ENCODE measurements at places on chromosomes 1 and 21.

DNA sequence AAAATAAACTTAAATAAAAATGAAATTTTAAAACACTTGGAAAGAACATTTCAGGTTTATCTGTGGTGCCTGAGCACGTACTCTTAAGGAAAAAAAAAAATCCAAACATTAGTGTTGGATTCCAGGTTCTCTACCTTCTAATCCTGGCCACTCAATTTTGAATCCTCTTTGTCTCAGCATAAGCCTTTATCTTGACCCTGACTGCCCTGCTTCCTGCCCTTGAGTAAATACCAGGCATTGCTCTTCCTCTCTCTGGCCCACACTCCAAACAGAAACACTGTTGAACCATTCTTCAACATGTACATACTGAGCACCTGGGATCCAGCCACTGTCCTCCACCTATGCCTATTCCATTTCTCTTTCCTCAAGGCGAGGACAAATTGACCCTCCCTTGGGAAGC lies 11.4 kb upstream of the VANGL1 start:
- H3K27ac ChIP-seq, result no peak overlapping the region
- H3K27me3 ChIP-seq, result no peaks in the 10 kb centered on the region
- no peak for DNase-seq
- no peaks in the 10 kb centered on the region for H3K4me1 ChIP-seq
- H3K36me3 ChIP-seq, result no peaks in the 10 kb centered on the region
- H3K4me3 ChIP-seq, result no peak overlapping the region

DNA sequence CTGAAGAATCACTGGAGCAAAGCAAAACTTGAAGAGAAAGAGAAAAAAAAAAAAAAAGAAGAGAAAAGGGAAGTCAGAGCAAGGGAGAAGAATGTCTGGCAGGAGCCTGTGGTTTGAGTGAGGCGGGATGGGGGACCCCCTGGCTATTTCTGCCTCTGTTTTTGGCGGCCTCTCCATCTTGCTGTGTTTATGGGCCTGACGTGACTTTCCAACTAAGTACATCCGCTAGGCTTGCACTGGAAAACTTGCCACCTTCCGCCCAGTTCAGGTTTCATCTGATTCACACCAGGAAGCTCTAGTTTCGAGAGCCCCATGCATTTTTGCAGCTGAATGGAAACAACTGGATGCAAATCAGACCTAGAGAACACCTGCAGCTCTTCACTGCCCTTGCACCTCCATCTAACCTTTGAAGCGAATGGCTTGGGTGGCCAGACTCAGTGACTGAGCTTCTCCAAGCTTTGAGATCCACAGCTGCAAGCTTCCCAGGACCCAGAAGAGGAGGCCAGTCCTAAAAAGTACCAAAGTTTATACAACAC lies 28.0 kb downstream of the TBX15 start:
- no peak for DNase-seq
- H3K27ac ChIP-seq, result no peak overlapping the region
- H3K4me3 ChIP-seq, result no peak overlapping the region
- no peaks in the 10 kb centered on the region for H3K36me3 ChIP-seq

DNA sequence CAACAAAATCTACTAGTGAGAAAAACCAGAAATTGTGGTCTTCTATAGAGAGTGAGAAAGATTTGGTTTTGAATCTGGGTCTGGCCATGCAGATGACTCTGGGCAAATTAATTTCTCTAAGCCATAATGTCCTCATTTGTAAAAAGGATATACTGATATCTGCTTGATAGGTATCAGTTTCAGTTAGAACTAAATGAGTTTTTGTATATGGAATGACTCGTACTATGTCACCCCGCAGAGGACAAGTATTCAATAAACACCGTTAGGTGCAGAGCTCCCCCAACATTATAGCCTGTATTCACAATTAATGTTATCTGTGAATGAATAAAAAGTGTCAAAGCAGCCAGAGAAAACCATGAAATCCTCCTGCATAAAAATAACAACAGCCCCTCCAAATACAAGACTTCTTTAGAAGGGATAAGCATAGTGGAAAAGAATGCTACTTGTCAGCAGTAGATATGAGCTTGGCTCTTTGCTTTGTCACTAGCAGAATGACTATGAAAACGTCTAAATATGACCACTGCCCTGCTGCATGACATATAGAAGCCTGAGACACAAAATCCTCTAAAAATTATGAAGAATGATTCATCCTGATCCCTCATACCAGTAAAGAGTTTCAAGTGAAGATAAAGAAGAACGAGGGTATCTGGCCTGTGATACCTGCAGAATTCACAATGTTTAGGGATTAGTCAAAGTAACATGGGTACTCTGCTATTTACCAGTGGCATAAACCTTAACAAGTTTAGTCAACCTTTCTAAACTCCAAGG lies 17.8 kb downstream of the SCAF4 start:
- peaks cover 37% of the 10 kb centered on the region for H3K4me1 ChIP-seq
- no peaks in the 10 kb centered on the region for H3K36me3 ChIP-seq
- H3K27me3 ChIP-seq, result no peaks in the 10 kb centered on the region
- H3K27ac ChIP-seq, result peak overlapping the region; percentile 18
- no peak for DNase-seq

- H3K27ac ChIP-seq, result no peak overlapping the region
- DNase-seq, result no peak
- H3K4me1 ChIP-seq, result no peaks in the 10 kb centered on the region
- H3K4me3 ChIP-seq, result no peak overlapping the region
- H3K36me3 ChIP-seq, result no peaks in the 10 kb centered on the region
- no peaks in the 10 kb centered on the region for H3K27me3 ChIP-seq
Measured at GRCh38 chr1:101066260-101066936, 40.8 kb upstream of the DPH5 start.

DNA sequence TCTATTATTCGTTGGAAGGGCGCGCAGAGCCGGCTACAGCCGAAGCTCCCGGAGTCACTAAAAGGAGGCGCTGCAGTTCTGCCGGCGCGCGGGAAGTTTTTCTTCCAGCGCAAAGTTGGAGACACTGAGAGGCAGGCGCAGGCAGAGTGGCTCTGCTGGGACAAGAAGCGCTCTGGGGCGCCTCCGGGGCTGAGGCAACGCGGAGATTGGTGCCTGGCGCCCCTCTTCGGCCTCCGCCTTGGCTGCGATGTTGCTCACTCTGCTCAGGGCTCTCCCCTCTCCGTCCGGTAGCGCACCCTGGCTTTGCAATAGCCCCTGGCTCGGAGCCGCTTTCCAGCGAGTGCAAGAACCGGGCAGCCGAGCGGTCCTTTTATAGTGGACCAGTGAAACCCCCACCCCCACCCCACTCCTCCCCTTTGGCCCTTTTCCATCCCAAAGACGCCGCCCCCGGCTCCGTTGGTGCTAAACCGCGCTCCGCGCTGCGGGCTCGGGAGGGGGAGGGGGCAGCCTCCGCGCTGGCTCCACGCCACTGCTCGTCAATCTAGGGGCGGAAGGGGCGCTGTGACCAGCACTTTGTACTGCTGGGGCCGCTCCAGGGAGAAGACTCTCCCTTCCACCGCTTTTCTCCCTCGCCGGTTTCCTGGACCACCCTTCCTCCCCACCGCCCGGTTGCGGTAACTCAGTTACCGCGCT lies at the start of gene ADAMTS1:
TSS of gene ADAMTS1 (minus strand) at position 344 of the 693 bp plus-strand sequence. CDS start 455 bp downstream, outside the sequence.
- no peaks in the 10 kb centered on the region for H3K27me3 ChIP-seq
- peak within 1 kb of the TSS; percentile 91 for H3K4me3 ChIP-seq
- peaks cover 25% of the 10 kb centered on the region for H3K36me3 ChIP-seq
- DNase-seq, result peak; percentile 96

All from SK-N-SH (cell line).